Heart left ventricle (tissue), 16 donors: ENCODE measurements at places on chromosomes 4 and X. TPM values are rescaled to one million over a fixed set of nuclear protein-coding genes. Genes with fewer than 3 reads are reported as not detected.
A peak's percentile ranks its signal among the peaks of the same experiment; 100 is the strongest.

Gene RENBP
- 10.2 TPM for total RNA-seq

- no peak for DNase-seq
These were observed 43.3 kb upstream of the RASSF6 start for GRCh38 chr4:73663576-73663975.

DNA sequence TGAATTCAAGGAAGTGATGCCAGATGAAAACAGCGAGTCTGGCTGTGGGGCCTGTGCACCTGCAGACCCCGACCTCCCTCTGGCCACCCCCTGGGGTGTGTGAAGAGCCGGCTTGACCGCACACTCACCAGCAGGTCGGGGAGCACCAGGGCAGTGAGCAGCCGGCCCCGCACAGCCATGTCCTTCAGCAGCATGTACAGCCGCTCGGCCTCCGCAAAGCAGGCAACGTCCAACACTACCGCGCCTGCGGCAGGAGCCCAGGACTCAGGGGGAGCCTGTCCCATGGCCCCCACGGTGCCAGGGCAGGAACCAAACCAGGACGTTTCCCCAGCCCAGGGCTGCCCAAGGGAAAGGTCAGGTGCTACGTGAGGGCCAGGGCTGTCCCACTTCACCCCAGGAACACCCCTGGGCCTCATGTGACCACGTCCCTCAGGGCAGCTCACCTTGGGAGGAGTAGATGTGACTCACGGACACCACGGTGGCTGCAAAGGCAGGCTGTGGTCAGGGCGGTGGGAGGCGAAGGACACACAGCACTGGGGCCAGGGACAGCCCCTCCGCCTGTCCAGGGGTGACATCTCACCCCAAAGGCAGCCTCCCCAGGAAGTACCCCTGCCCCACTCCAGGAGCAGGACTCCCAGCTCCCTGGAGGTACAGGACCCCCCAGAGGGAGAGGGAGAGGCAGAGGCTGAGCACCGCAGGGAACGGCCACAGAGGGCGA, 8.2 kb downstream of the DGKQ start:
- DNase-seq, result peak; percentile 18

Gene CXCL9
- total RNA-seq, result 18.1 TPM

GRCh38 chrX:40107291-40108161, 9.8 kb upstream of the BCOR start:
- peak; percentile 57 for DNase-seq

GRCh38 chr4:75542824-75543223, 13.0 kb upstream of the ODAPH start:
- no peak for DNase-seq

Gene BMX
- total RNA-seq, result 0.56 TPM

Gene ADRA2C
- 7.7 TPM for total RNA-seq

DNA sequence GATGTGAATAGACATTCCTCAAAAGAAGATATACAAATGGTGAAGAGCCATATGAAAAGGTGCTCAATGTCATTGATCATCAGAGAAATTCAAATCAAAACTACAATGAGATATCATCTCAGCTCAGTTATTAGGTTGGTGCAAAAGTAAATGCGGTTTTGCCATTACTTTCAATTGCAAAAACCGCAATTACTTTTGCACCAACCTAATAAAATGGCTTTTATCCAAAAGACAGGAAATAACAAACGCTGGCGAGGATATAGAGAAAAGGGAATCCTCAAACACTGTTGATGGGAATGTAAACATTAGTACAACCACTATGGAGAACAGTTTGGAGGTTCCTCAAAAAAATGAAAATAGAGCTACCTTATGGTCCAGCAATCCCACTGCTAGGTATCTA, 5.1 kb downstream of the CLIC2 start:
- DNase-seq, result no peak

GRCh38 chrX:96591421-96591820, 93.2 kb upstream of the DIAPH2 start:
- peak; percentile 25 for DNase-seq

DNA sequence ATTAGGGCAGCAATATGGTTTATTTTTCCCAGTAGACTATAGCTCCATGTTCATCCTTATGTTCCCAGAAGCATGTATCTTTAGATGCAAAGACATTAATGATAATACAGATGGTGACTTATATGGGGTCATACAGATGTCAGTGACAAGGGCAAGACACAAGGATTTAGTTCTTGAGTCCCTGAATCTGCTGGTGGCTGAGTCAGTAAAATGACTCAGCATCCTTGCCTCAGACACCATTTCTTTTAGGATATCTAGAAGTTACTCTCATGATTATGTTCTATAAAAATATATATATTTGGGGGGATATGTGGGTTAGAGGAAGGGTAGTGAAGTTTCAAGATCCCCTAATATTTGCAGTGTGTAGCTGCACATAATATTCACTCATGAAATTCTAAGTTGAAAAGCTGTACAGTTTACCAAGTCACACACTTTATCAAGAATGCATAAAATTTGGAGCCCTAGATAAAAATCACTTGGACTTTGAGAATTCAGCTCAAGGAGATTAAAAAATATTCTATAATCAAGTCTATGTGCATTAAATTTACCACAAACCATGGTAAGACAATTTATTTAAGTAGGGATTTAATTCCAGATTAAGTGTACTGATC, 101.9 kb downstream of the LNX1 start:
- no peak for DNase-seq

- DNase-seq, result no peak
These were observed 31.7 kb upstream of the ZNF41 start for GRCh38 chrX:47514533-47515235.
